ENCODE measurements at places on chromosomes 12 and 14.

DNA sequence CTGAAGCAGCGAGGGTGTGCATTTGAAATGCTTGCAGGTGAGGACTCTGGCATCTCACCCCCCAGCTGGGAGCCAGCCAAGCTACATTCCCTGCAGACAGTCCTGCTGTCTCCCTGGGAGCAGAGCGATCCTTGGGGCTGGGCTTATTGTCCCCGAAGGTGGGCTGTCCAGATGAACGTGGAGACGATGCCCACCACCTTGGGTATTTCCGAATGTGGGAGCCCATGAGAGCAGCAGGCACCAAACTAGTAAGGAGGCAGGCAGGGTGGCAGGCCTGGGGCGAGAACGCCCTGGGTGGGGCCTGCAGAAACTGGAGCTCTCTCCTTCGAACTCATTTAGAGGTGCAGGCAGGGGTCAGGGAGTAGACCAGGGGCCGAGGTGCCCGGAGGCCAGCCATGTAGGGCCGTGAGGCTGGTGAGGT lies 18.5 kb downstream of the ZBTB42 start:
- no peak for DNase-seq

DNA sequence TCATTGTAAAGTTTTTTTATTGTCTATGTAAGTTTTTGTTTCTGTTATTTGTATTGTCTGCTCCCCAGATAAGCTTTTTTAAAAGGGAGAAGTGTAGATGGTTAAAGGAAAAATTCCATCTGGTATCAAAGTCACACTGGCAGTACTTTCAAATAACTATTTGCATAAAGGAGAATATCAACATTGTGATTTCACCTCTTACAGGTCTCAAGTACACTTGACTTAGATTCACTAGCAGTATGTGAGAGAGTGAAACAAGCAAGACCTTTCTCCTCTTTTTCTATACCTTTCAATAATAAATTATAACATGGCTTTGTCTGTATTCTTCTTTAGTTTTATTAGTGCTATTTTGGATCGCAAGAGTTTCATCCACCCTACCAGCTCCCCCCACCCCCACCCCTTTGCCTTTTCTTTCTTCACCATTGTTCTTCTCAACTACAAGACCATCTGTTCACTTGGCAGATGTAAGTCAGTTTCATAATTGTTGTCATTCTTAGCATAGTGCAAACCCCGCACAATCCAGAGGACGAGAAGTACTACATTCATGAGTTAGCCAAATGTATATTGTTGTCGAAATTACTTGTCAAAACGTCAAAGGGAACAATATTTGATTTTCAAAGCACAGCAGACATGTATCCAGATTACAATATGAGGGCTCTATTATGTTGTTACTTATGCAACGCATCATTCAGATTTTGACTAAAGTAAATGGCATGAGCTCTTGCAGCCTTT lies 602.7 kb upstream of the FLRT2 start:
- DNase-seq = no peak

- no peak for DNase-seq
Measured at GRCh38 chr12:102051431-102051965, 10.3 kb downstream of the WASHC3 start.

DNA sequence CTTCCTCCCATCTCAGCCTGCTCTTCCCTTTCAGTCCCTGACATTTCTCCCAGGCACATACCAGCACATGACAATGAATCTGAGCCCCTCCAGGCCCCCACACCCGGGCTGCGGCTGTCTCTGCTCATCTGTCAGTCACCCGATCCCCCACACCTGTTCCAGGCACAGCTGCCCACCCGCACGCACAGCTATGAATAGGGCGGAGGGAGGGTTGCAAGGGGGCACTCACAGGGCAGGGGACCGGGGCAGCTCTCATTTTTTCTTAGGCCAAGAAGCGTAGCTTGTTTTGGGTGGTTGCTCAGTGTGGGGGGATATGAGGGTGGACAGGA lies 43.7 kb upstream of the TSPAN9 start:
- DNase-seq = no peak

GRCh38 chr12:71694099-71694820 lies 8.4 kb downstream of the TMEM19 start:
- DNase-seq = no peak

- DNase-seq = no peak
Measured at GRCh38 chr12:52757449-52758176, 19.5 kb downstream of the KRT76 start.

- DNase-seq = no peak
Measured at GRCh38 chr14:66709291-66709690, 201.3 kb downstream of the GPHN start.

GRCh38 chr14:36857842-36858445 lies 196.3 kb downstream of the PAX9 start:
- DNase-seq = no peak

- DNase-seq = no peak
Measured at GRCh38 chr14:102375119-102375518, 12.4 kb downstream of the TECPR2 start.

- DNase-seq = no peak
Measured at GRCh38 chr12:123483602-123484248, 25.8 kb downstream of the SNRNP35 start.

GRCh38 chr14:51092965-51093364 lies 1.9 kb downstream of the TRIM9 start:
- no peak for DNase-seq

GRCh38 chr12:81095501-81096232 lies 17.8 kb downstream of the ACSS3 start:
- no peak for DNase-seq

DNA sequence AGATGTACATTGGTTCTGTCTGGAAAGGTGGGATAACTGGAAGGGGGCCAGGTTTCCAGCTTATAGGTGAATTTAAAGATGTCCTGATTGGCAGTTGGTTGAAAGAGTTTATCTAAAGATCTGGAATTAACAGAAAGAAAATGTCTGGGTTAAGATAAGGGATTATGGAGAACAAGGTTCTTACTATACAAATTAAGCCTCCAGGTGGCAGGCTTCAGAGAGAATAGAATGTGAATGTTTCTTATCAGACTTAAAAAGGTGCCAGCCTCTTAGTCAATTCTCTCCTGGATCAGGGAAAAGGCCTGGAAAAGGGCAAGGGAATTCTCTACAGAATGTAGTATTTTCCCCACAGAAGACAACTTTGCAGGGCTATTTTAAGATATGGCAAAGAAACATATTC lies 53.1 kb downstream of the CNTN1 start:
- no peak for DNase-seq

GRCh38 chr14:67575684-67576083 lies 24.4 kb downstream of the PIGH start:
- DNase-seq = no peak

DNA sequence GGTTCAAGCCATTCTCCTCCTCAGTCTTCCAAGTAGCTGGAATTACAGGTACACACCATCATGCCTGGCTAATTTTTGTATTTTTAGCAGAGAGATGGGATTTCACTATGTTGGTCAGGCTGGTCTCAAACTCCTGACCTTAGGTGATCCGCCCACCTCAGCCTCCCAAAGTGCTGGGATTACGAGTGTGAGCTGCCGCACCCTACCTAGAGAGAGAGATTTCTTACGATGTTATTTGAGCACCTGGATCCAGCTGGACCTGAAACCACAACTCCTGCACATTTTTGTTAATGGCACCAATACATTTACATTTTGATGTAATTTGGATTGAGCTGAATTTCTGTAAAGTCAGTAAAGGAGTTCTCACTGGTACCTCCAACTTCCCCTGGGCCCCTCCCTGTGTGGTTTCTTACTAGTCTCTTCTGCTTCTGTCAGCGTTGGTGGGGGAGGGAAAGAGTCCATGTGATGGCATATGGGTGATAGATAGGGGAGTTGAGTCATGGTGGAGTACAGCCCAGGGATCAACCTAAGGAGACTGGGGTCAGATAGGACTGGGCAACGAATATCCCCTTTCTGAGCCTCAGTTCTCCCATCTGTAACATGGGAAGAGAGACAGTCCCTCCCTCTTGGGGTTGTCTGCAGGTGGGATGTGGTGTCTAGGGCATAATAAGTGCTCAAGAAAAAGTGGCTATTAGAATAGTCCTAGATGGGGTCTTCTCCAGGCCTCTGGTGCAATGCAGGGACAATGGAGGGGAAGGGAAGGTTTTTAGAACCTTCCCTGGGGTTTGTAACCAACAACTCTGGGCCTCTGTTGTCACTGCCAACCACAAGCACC lies 83.3 kb upstream of the MED13L start:
- DNase-seq = no peak

DNA sequence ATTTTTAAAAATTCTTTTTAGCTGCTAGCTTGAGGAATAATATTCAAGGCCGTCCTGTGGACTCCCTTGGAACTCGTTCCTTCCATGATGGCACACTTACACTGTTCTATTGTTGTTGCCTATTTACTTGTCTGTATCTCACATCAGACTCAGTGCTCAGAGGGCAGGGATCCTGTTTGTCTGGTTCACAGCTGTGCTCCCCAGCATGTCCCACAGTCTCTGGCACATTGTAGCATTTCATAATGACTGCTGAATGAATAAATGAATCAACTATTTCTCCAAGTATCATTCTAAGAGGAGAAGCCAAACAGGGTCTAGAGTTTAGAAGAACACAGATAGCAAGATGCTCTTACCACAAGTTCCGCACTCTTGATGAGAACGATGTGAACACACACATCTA lies 48.0 kb downstream of the NTN4 start:
- no peak for DNase-seq

DNA sequence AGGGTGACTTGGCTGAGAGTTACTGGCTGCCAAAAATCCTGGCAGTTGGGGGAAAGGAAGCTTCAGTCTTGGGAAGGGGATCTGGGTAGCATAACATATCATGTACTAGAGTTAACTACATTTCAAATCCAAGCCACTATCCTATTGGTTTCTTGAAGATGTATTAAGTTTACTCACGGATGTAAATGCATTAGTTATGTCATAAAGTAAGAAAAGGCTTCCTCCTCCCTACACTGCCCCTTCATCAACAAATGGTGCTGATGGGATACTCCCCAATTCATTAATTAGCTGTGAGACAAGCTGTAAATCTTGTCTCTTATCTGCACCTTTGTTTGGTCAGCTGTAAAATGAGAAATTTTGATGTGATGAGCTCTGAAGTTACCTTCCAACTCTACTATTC lies 150.1 kb upstream of the SOX5 start:
- DNase-seq = no peak

GRCh38 chr12:91059211-91059610 lies 1.4 kb upstream of the KERA start:
- DNase-seq = no peak

DNA sequence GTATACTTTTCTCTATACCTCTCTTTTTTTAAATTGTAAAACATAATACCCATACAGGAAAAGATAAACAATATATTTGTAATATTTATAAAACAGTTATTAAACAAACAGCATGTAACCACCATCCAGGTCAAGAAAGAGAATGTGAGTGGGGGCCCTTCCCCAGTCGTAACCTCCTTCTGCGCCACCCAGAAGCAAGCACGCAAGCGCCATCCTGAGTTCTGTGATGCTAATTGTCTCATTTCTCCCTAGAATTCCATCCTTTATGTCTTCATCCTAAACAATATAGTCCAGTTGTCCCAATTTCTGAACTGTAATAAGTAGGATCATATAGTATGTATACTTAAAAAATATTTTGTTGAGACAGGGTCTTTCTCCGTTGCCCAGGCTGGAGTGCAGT lies 129.5 kb downstream of the EXOC5 start:
- DNase-seq = no peak

DNA sequence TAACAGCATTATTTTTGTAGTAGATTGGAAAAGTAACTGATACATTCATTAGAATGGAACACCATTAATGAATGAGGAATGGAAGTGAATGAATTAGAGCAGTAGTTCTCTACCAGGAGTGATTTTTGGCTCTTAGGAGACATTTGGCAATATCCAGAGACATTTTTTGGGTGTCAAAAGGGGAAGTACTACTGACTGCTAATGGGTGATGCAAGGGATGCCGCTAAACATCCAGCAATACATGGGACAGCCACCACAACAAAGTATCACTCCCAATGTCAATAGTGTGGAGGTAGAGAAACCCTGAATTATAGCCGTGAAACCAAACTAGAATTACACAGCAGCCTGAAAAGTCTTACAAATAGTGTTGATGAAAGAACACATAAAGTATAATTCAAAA lies 1.5 kb downstream of the CHURC1 start:
- DNase-seq = no peak

All from T1000 (cell line).